Activated T-helper 17 cell treated with anti-CD3 and anti-CD28 coated beads, Interleukin-2, amount 50 U/mL, for 72 hours (primary cell): ENCODE measurements at places on chromosomes 4 and X. TPM values are rescaled to one million over a fixed set of nuclear protein-coding genes. Genes with fewer than 3 reads are reported as not detected.

Gene GABRE
- not detected for total RNA-seq

Gene IL1RAPL1
- total RNA-seq, result not detected

Gene INTU
- total RNA-seq, result 0.05 TPM

- no peak for ATAC-seq
These were observed 7.5 kb downstream of the NUDT6 start for GRCh38 chr4:122914938-122915337.

- no peak for ATAC-seq
These were observed 41.8 kb upstream of the MAML3 start for GRCh38 chr4:140195806-140196205.
